Central memory CD4-positive, alpha-beta T cell (primary cell): ENCODE measurements at places on chromosomes 5 and 9.

GRCh38 chr9:21616082-21616778, 134.1 kb upstream of the IFNE start:
- DNase-seq, result no peak

DNA sequence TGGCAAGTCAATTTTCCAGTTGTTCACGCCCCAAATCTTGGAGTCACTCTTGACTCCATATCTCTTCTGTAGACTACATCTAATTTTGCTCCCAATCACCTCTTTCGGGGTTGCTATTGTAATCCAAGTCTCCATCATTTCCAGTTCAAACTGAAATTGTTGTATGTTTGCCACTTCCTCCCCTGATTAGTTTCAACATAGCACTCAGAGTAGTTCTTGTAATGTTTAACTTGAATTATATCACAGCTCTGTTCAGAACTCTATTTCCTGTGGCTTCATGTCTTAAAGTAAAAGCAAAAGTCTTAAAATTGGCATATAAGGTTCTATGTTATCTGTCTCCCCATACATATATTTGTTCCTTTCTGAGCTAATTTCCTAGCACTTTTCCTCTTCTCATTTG, 348.5 kb upstream of the RIOK2 start:
- DNase-seq, result no peak

- no peak for DNase-seq
Measured at GRCh38 chr5:76626738-76627137, 3.5 kb upstream of the F2RL2 start.

- DNase-seq, result no peak
Measured at GRCh38 chr5:10775646-10776045, 14.6 kb upstream of the DAP start.

- no peak for DNase-seq
Measured at GRCh38 chr9:70120834-70121510, 77.3 kb downstream of the MAMDC2 start.

GRCh38 chr5:53971131-53971530, 339.2 kb downstream of the ARL15 start:
- no peak for DNase-seq

- no peak for DNase-seq
Measured at GRCh38 chr5:148778882-148779281, 47.5 kb upstream of the ADRB2 start.

- DNase-seq, result peak; percentile 81
Measured at GRCh38 chr9:136363106-136363948, at the start of gene DNLZ. TSS of gene DNLZ (minus strand) at chr9:136363744. CDS start at chr9:136363714, 30 bp downstream.

- DNase-seq, result no peak
Measured at GRCh38 chr9:81687521-81688261, 1.7 kb downstream of the TLE1 start.

GRCh38 chr9:78601957-78602565, 305.1 kb downstream of the PSAT1 start:
- DNase-seq, result no peak

GRCh38 chr5:179258922-179259730, 86.1 kb downstream of the ADAMTS2 start:
- DNase-seq, result no peak

DNA sequence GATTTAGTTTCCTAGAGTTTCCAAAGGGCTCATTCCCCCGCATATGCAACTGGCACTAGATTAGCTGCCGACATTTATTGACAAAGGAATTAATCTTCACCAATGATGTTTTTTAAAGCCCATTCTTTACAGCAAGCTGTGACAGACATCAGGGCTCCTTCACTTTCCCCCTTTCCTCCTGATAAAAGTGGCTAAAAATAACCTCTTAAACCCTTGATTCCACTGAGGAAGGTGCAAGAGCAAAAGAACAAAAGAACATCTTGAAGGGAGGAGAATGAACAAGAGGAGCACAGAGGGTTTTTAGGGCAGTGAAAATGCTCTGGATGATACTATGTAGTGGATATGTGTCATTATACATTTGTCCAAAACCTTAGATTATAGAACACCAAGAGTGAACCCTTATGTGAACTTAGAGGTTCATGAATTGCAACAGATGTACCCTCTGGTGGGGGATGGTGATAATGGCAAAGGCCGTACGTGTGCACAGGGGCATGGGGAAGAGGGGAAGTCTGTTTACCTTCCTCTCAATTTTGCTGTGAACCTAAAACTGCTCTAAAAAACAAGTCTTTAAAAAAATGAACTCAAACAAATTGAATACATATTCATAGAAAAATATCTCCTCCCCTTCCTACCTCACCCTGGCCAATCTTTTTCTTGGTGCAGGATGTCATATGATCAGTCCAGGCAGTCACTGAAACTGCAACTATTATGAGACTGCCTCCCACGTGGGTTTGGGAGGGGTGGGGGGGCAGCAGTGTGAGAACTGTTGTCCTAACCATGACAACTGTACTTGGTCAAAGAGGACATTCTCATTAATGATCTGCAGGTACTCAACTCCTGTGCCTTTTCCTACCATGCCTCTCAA, 83.0 kb downstream of the MARCHF3 start:
- DNase-seq, result no peak

DNA sequence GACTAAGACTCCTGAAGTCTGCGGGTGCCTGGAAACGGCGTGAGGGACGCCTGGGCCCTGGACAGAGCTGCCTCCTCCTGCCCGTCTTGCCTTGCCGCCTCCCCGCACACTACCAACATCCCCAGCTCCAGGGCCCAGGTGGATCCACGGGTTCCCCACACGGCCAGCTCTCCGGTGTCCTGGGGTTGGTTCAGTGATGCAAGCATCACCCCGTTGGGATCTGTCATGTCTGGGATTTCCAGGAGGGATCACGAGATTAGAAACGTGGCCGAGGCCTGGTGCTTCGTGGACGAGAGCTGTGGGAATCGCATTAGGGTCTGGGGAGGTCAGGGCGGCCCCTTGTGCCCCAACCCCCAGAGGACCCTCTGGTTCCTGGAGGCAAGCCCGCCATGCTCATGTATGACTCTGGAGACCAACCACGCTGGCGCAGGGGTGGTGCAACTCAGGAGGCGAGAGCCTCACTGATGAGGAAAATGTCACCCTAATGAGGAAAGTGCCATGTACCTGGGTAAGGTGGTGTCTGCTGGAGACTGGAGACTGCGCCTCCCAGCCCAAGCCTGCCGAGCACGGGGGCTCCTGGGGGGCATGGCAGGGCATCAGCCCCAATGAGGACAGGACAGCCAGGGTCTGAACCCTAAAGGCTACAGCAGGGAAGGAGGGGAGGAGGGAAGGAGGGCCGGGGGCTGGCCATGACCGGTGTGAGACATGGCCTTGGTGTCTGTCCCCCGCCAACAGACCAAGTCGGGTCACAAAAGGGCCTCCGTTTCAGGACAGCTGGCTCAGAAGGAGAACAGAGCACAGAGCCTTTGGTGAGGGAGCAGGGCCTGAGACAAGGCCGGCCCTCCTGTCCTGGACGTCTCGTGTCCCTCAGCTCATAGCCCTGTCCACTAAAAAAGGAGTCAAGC, 31.9 kb upstream of the SLC6A19 start:
- DNase-seq, result no peak

- no peak for DNase-seq
Measured at GRCh38 chr9:107805201-107805600, 315.6 kb upstream of the KLF4 start.

DNA sequence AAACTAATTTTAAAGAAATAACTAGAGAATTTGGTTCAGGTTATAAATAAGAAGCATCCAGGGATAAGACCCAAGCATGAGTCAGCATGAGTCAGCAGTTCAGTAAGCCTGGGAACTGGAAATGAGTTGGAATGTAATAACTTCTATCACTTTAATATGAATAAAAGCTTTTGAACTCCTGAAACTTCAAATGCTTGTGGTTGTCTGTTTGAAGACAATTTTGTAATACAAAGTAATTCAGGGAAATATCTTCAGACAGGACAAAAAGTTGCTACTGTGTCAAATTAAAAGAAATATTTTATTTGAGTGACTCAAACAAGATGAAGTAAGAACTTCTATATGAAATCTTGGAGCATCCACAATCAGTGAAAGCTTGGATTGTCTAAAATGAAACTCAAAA, 331.2 kb upstream of the DAB2 start:
- no peak for DNase-seq

GRCh38 chr5:171647904-171648260, 137.7 kb upstream of the SMIM23 start:
- DNase-seq, result no peak

DNA sequence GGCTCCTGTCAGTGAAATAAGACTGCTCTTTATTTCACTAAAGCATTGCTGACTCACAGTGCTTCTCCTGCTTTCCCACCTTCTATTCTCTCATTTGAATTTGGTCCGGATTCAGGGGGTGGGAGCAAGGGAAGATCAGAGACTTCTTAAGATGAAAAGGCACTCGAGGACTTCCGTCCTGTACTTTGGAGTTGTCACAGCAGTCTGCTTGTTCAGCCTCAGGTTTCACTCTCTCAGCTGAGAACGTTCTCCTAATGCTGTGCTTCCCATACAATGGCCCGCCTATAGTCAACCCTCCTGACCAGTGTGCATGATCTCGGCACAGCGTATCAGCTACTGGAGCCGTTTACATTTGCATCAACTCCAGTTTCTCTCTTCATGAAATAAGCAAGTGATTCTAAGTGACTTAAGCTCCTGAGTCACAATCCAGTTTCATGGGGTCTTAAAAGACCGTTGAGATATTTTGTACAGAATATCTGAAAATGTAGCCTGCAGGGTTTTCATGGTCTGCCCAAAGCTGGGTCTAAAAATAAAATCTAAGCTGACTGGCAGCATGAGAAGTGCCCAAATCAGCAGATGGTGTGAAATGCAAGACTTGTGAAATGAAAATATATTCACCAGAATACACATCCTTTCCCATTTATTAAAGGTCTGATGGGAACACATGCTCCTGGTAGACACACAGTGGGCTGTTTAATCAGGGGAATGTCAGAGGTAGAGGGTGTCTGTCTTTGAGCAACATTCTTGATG, 145.0 kb downstream of the ADCY2 start:
- DNase-seq, result no peak

DNA sequence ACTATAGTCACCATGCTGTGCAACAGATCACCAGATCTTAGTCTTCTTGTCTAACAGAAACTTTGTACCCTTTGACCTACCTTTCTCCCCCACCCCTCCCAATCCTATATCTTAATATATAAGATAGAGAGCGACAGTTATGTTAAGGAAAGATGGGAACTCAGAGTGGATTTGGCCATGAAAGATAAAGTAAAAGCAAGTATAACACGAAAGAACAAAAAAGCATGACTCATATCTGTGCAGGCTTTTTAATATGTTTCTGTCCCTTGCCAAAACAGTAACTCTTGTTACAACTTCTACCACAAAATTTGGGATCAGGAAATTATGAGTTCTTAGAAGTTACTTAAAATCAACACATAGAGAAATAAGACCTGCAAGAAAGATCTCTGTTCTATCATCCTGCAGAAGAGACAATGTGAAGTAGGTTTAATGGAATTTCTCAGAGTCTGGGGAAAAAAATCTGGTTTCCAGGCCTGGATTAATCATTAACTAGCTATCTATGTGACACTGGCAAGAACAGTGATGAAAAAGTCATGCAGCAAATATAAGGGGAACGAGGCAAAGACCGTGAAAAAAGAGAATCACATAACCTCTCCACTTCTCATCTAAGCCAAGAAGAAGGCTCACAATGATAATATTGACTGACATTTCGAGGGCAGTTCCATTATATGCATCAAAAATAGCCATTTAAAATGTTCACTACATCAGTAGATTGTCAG, 18.6 kb downstream of the BAAT start:
- no peak for DNase-seq

DNA sequence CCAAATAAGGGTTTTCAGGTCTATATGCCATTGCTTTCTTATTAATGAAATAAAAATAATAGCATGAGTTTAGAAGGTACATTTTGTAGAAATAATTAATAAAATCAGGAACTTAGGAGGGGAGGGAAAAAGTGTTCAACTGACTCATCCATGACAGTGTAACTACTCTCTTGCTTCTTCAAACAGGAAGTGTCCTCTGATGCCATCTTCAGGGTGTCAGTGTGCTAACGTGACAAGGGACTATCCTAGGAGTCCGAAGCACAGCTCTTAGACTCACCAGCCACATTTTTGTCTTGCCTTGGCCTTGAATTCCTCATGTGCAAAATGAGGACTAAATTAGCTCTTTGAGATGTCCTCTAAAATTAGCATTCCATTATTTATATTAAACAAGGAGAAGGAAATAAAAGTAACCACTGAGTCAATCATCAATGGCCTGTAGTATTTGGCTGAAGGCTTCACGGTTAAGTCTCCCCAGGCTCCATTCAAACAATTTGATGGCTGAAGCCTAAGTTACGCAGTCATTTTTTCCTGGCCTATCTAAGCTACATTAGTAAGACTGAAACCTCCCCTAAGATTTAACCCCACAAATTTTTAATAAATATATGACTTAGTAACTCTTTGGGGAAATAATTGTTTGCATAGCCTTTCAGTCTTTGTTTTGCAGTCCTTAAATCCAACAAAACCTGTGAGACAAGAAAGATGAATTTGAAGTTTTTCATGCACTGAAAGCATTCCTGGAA, 151.1 kb downstream of the ARL15 start:
- DNase-seq, result no peak
